Stimulated activated CD4-positive, alpha-beta T cell treated with anti-CD3 and anti-CD28 coated beads, Interleukin-2, amount 100 ng/mL, for 4 hours (primary cell): ENCODE measurements at places on chromosomes 7 and 10.

- DNase-seq: no peak
Observed at GRCh38 chr7:99808766-99809165, 19.0 kb upstream of the CYP3A43 start.

DNA sequence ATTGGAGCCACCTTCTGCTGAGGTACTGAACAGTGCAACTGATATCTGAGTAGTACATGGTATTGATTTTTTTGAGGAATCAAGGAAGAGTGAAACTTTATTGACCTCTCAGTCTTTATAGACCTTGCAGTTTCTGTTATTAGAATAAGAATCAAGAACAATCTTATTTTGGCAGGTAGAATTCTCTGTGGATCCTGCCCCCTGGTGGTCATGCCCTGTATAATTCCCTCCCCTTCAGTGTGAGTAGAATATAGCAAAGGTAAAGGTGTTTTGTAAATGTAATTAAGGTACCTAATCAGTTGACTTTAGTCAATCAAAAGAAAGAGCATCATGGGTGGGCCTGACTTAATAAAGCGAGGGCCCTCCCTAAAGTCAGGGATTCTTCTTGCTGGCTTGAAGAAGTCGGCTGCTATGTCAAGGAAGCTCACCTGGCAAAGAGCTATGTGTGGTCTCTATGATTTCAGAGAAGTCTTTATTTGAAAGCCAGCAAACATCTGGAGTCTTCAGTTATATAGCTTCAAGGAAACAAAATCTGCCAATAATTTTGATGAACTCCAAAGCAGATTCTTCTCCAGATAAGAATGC lies 142.8 kb downstream of the LSM5 start:
- DNase-seq: no peak

DNA sequence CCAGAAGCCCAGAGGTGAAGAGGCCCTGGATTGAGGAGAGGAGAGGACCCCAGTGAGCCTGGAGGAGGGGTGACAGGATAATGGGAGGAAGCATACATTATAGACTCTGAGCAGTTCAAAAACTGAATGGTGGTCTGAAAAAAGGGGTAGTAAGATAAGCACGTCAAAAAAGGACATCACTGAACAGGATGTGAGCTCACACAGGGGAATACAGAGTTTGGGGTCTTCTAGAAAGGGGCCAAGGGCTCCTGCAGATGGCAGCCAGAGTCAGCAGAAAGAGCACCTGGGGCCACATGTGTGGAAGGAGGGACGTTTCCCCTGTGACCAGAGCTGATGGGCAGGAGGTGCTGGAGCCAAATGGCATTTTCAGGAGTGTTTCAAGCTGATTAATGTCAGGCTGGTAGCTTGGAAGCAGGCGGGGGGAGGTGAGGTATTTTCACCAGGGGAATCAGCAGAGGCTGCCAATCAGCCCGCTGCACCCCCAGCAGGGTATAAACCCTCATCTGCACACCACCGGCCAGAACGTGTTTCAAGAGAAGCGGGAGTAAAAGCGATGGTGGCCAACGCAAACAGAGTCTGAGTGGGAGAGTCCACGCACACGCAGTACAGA lies 85.8 kb downstream of the TNS3 start:
- DNase-seq: no peak

- no peak for DNase-seq
Observed at GRCh38 chr10:15695852-15696251, 23.9 kb downstream of the ITGA8 start.

GRCh38 chr7:5423306-5423975 lies at the start of gene TNRC18:
TSS of gene TNRC18 (minus strand) at chr7:5423834. CDS start at chr7:5421246, 2,588 bp downstream.
- no peak for DNase-seq

- no peak for DNase-seq
Observed at GRCh38 chr10:17006631-17007417, 122.8 kb downstream of the CUBN start.

- DNase-seq: no peak
Observed at GRCh38 chr7:137661634-137662033, 185.1 kb downstream of the DGKI start.

DNA sequence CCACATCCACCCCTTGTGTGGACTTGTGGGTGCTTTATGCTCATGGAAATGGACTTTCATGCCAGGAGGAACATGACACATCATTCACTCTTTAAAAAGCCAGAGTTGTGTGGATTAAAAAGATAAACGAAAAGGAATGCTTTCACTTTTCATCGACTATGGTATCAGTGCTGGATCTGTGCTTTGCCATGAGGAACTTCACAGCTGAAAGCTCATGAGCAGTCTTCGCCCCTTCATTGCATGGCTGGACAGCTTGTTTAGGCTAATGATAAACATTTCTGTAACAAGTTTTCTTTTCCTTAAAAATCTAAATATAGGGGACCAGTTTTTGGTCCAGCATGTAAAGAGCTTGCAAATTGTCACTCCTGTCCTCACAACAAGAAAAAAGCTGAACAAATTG lies 173.6 kb upstream of the NPS start:
- no peak for DNase-seq

DNA sequence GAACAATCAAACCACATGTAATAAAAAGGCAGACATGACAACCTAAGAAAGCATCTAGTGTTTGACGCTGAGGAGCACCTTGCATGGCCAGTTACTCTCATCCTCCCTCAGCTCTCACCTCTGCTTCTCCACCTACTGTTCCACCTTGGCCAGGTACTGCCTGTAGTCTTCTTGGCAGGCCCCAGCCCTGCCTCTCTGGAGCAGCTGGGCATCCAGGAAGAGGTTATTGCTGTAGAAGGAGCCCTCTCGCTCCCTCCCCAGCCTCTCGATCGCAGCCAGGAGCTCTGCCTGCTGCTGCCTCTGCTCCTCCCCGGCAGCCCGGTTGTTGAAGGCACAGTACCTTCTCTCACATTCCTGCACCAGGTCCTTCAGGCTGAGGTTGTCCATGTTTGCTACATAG lies 9.7 kb downstream of the GIMAP5 start:
- DNase-seq: no peak

DNA sequence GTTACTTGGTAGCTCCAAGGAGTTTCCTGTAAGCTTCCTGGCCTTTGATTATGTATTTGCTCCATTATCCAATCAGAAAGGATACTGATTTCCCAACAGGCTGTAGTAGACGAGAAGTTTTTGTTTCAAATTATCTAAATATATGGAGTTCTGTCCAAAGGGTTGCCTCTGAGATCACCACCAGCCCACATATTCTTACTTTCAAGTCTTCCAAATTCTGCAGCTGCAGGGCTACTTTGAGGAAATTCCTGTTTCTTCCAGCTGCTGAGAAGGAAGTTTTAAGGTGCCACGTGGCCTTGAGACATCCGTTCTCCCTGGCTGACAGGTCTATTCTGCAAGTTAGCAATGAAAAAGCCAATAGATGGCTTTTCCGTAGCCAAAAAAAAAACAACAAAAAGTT lies 286.0 kb downstream of the TWIST1 start:
- no peak for DNase-seq

DNA sequence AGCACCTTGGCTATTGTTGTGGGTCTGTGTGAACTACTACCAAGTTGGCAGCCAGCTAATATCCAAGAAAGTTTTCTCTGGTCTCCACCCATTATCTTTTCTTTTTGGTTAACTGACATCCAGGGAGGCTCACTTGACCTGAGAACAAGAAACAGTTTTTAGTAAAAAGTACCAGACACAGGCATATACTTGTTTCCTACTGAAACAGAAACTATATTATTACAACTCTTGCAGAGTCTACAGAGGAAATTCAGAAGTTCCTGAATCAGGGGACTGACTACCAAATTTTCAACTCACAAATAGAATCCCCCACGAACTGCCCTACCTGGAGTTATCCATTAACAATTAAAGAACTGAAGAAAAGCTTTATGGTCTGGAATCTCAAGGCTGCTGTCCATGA lies 168.9 kb downstream of the KCND2 start:
- no peak for DNase-seq

DNA sequence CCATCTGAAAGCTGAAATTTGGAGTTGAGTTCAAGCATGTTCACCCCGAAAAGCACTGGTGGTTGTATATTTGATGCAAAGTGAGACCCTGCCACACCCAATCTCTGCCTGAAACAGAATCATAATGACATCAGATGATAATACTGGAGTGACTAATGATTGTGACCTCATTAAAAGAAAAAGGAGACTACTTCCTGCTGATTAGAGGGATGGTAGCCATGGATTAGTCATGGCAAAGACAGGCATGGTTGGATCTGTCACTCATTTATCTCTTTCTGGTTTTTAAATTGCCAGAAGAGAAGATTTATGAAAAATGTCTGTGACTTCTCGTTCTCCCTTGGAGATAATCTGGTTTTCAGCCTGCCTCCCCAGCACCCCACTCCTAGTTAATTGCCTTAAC lies 101.2 kb downstream of the BAMBI start:
- DNase-seq: no peak

DNA sequence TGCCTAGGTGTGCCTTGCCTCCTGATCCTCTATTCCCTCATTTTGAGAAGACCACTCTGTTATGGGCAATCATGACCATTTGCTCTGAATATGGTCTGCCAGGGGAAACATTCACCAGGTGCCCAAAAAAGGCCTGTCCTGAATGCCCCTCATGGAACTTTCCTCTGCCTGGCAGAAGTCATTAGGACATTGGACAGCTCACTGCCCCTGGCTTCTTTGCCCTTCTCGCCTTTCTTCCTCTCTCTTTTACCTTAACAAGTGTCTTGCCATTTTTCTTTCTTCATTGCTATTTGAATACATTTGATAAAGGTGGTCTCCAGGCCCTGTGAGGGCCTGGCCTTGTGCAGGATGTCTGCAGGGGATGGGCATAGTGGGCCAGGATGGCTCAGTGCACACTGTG lies 20.3 kb downstream of the MBL2 start:
- DNase-seq: no peak

- DNase-seq: no peak
Observed at GRCh38 chr7:100589341-100589947, 3.3 kb downstream of the FBXO24 start.

- no peak for DNase-seq
Observed at GRCh38 chr7:44736896-44737295, 11.8 kb upstream of the ZMIZ2 start.

GRCh38 chr7:156650042-156650441 lies 9.5 kb downstream of the RNF32 start:
- DNase-seq: no peak

DNA sequence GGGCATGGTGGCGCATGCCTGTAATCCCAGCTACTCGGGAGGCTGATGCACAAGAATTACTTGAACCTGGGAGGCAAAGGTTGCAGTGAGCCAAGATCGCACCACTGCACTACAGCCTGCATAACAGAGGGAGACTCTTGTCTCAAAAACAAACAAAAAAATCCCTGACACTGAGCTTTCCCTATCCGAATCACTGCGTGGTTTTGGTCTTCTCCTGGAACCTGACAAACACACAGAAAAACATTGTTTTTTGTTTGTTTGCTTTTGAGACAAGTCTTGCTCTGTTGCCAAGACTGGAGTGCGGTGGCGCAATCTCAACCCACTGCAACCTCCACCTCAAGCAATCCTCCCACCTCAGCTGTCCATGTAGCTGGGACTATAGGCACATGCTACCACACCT lies 50.4 kb upstream of the PTPRN2 start:
- DNase-seq: no peak

- no peak for DNase-seq
Observed at GRCh38 chr7:15604166-15604565, 42.4 kb upstream of the AGMO start.

DNA sequence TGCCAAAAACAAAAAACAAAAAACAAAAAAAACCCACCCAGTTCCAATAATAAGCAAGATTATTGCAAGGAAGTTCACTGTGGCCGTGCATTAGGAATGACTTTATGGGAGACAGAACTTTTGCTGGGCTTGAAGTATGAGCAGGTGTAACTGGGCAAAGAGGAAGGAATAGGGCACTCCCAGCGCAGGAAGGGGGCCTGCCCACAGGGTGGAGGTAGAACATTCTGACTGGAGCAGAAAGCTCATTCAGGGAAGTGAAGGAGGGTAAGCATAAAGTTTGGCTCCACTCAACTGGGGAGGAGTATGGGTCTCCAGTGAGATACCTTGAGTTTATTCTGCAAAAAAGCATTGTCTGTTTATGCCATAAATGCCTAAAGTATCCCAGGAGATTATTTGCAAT lies 42.1 kb upstream of the WIPF3 start:
- no peak for DNase-seq

DNA sequence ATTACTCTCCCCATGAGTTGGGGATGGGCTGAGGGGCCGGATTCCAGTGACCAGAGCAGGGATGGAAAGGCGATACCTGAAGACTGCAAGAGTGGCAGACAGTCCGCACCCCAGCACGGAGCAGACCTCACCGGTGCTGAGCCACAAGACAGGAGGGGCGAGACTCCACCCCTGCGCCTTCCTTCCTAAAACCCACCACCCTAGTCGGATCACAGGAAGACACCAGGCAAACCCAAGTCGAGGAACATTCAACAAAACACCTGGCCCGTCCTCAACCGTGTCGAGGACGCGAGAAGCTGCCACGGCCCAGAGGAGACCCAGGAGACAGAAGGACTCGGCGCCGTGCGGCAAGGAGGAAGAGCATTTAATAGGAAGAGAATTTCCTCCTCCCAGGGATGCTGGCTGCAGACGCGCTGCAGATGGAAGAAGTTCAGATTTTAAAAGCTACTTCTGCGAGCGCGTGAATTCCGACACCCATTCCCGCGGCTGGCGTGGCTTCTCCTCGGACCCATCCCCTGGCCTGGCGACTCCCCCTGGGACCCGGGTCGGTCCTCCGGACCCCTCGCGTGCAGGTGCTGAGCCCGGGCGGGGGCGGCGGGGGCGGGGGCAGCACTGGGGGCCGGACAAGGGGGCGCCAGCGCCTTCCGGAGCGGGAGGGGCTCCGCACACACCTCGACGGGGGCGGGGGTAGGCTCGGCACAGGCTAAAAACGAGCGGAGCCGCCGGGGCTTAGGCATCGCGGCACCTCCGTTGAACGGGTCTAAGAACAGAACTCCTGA lies 563 bp upstream of the UTF1 start:
- DNase-seq: no peak

DNA sequence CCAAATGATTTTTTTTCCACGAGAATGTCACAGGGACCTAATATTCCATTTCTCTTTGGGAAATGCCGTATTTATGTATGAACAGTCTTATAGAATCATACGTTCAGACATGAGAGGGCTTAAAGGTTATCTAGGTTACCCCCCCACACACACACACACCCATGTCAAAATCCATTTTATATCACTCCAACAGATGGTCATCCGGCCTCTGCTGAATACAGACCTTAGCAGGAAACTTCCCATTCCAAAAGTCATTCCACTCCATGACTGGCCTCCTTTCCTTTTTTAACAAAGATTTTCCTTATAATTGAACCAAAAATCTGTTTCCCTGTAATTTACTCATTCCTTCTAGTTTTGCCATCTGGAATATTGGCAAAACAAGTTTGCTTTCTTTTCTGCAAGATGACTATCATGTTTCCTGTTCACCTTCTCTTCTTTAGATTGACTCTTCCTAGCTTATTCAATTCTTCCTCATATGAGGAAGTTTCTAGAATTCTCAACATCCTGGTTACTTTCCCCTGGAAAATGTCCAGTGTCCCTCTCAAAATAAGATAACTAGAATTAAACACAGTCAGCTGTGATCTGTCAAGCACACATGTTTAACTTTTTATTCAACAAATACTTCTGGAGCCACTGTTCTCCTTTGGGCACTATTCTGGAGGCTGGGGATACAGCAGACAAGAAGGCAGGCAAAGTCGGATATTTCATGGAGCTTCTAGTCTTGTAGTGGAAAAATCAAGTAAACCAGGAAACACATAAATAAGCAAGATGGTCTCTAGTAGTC lies 276.5 kb upstream of the LRGUK start:
- no peak for DNase-seq

GRCh38 chr10:72067463-72068125 lies 20.8 kb downstream of the SPOCK2 start:
- DNase-seq: no peak

- no peak for DNase-seq
Observed at GRCh38 chr7:140121326-140121725, 55.5 kb downstream of the KDM7A start.
